ENCODE measurements at places on chromosomes 2 and 18. TPM values are rescaled to one million over a fixed set of nuclear protein-coding genes. Genes with fewer than 3 reads are reported as not detected.
A peak's percentile ranks its signal among the peaks of the same experiment; 100 is the strongest.

DNA sequence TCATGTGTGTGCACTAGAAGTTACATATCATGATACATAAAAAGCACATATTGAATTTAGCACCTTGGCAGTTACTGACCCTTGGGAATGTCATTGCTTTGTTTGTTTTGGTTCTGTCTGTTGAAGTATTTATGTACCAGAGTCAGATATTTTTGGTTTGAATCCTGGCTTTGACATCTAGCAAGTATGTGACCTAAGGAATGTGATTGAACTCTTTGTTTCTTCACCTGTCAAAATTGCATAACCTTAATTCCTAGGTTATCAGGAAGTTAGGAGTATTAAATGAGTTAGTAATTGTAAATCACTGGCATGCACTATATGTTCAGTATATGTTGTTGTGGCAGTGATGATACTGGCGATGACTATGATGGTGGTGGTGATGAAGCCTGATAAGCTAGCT, 1003.5 kb upstream of the NRXN1 start:
- DNase-seq, result no peak

Gene LAPTM4A
- 21.3 TPM for total RNA-seq

DNA sequence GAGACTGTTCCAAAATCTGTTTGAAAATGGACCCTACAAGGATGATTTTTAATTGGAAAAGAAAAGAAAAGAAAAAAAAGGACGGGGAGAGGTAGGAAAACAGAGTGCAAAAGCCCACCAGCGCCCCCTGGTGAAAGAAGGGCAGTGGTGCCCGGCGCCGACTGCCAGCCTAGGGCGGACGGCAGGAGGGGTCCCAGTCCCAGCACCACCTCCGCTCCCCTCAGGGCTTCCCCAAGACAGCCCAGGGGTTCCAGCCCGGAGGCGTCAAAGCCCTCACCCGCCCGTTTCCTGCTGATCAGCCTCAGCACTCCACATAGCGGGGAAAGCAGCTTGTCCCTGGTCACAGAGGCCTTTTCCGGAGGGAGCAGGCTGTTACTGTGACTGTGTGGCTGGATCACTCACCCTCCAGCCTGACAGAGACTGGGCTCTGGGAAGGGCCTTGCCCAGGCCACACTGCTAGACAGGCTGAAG, 213.9 kb downstream of the TFCP2L1 start:
- peak; percentile 67 for DNase-seq

GRCh38 chr18:3153107-3153704, 66.6 kb downstream of the MYOM1 start:
- no peak for DNase-seq

GRCh38 chr18:70116949-70117348, 88.5 kb downstream of the RTTN start:
- DNase-seq, result no peak

DNA sequence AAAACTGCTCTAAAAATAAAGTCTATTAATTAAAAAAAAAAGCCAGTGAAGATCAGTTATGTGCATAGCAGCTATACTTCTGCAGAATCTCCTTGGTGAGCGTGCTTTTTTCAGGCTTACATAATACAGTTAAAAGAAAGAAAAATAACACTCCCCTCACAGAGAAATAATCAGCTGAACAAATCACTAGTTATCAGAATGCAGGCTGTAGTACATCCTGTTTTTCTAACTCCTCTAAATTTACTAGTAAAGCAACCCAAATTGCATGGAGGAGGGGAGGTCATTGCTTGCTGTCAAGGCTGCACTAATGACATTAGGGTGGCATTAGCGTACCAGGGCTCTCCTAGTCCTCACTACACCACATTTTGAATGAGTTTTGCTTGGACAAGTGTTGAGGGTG, 192.2 kb downstream of the PLCL1 start:
- no peak for DNase-seq

Gene PCARE
- not detected for total RNA-seq

- no peak for DNase-seq
These were observed 10.2 kb upstream of the CHN1 start for GRCh38 chr2:175015340-175015739.

DNA sequence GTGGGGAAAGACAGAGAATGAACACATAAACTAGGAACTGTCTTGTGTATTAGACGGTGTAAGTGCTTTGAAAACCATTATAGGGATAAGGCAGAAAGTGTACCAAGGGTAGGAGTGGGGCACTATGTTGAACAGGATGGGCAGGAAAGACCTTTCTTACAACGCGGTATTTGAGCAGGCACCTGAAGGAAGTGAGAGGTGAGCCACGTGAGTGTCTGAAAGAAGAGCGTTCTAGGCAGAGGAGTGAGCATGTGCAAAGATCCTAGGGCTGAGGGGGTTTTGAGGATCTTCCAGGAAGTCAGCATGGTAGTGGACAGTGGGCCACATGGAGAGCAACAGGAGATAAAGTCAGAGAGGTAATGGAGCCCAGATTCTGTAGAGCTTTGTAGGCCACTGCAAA, 65.2 kb downstream of the SRD5A2 start:
- no peak for DNase-seq

Gene CCNT2
- 10.8 TPM for total RNA-seq

Gene SKA1
- 43.1 TPM for total RNA-seq

Gene PROC
- not detected for total RNA-seq

DNA sequence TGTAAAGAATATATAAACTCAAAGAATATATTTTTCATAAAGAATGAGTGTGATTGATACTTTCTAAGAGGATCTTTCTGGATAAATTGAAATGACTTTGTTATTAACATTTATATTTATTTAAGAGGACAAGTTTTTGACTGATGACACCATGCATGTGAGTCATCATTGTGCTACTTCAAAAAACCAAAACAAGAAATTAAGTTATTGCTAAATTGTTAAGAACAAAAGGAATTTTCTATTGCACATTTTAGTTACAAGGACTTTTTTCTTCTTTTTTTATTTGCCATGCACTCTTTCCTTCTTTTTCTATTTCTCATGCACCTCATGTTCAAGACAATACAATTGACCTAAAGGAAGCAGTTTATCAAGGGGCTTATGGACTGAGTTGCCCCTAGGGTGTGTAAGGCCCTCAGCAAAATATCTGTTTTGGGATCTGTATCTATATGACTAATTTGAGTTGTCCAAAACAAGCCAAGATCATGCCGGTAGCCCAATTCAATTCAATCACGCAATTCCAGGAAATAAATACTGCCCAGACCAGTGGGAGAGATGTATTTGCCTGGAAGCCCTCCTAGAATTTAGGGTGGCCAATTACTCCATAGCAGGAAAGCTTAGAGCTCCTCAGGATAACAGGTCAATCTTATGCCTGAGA, 654.3 kb downstream of the METTL4 start:
- no peak for DNase-seq

DNA sequence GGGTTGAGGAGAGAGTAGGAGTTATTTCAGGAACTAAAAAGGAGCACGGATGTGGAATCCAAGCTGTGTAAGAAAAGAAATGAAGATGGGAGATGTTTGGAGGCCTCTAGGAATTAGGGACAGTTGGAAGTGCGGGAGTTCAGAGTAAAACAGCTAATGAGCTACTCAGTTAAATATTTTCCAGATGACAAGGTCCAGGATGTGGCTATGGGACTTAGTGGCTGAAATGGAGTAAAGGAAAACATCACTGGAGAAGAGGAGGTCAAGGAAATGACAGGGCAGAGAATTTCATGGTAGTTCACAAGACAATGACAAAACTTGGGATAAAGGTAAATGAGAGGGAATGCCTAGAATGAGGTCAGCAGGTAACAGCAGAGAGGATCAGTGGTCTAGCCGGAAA, 13.0 kb downstream of the GPR155 start:
- peak; percentile 65 for DNase-seq

GRCh38 chr2:130251873-130252620, 53.8 kb upstream of the TUBA3E start:
- DNase-seq, result no peak

Gene UGT1A9
- not detected for total RNA-seq

Data from HT1080 (cell line).